Fibroblast of skin of scalp (primary cell): ENCODE measurements at places on chromosomes 4 and X.

- no peak for DNase-seq
Measured at GRCh38 chr4:86870442-86871069, 21.4 kb upstream of the SLC10A6 start.

- DNase-seq = no peak
Measured at GRCh38 chrX:123924186-123924585, 37.3 kb upstream of the STAG2 start.

DNA sequence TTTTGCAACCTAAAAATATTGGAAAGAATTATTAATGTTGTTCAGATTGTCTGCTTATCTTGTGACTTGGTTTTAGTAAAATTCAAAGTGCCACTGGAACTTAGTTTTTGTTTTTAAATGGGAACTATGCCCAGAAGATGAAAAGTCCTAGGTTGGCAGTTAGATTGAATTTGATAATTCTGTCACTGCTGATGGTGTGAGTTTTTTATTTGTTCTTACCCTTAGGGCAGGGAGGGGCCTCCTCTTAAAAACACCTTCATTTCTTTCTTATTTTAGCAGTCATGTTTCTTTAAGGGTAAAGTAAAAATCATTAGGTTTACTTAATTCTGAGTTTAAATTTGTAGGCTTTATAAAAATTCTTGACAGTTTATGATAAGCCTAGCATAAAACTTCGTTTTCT, 80.6 kb downstream of the AFF1 start:
- no peak for DNase-seq

GRCh38 chr4:148268835-148269234, 173.4 kb downstream of the NR3C2 start:
- DNase-seq = no peak

DNA sequence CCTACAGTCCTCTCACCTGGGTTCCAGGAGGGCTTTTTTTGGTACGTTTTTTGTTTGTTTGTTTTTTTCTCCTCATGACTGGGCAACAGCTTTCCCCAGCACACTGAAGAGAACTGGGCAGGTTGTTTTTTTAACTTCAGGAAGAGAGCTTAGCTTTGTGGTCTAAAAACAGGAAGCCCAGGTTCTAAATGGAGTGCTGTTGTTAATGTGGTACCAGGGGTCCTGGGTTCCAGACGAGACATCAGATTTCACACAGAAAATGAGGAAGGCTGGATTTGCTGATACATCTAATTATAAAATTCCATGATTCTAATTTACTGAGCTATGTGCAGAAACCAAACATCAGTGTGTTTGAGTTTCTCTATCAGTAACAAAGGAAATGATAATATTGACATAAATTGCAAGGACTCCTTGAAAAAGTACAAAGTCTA, 4.2 kb downstream of the MYOZ2 start:
- no peak for DNase-seq

- DNase-seq = no peak
Measured at GRCh38 chr4:105970371-105970770, 75.1 kb downstream of the NPNT start.
